ENCODE measurements at places on chromosomes 16 and 17.

DNA sequence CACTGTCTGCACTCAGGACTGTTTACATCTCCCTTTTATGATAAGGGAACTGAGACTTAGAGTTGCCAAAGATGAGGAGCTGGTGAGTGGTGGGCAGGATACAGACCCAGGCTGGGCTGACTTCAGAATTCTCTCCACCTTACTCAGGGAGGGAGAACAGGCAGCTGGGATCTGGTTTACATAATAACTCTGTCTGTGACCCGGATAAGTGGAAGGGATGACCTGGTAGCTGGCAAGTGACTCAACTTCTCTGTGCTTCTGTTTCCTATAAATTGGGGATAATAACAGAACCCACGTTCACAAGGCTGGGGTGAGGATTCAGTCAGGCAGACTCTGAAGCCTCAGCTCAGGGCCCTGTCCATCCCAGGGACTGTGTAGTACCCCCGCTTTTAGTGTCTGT, 2.6 kb downstream of the SNX20 start:
- no peak for DNase-seq

- no peak for DNase-seq
Measured at GRCh38 chr16:83917152-83918120, 18.5 kb downstream of the MLYCD start.

- DNase-seq = no peak
Measured at GRCh38 chr17:81234506-81234855, 4.4 kb downstream of the TEPSIN start.

DNA sequence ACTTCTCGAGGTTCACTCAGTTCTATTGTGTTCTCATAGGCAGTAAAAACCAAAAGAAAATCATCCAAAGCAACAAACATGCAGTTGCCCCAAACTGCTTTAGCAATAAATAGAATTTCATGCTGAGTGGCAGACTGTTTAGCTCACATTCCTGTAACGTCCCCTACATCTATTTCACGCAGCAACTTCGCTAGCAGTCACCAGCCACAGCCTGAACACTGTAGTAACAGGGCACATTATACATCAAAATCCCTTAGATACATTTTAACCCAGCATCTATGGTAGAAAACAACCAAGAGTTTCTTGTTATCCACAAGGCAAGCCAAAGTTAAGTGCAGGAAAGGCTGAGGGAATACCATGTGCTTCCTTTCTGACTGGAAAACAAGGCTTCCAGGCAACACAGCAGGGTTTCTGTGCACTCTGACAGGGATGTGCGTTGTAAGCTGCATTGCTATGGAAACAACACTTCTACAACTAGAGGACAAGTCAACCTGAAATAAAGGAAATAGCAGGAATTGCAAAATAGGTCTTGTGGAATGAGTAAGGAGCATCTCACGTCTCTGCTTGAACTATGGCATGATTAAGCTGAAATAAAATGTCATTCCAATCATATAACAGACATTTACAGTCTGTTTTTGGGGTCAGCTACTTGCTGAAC, 55.4 kb downstream of the CFDP1 start:
- peak; percentile 96 for DNase-seq

DNA sequence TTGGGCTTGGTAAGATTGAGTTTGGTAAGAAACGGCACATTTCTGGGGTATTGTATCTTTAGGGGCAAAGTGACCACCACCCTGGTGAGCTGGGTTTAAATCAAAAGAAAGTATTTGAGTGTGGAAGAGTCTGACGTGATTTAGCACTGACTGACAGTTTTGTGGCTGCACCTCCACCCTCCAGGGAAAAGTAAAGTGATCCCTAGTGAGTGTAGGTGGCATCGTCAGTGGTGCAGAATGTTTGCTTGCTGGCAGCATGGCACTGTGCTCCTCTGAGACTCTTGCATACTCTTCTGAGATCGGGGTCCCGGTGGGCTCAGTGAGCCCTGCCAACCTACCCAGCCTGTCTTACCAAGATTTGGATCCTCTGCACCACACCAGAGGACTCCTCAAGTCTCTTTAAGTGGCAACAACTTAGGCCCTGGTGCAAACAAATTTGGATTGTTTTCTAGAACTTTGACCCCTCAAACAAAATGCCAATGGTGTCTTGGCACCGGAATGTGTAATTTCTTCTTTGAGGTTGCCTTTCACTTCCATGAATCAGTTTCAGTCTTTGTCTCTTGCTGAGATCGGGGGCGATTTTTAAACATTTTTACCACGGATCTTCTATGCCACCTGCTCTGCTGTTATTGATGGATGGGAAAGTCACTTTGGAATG, 2.8 kb downstream of the PRKCB start:
- no peak for DNase-seq

GRCh38 chr17:32909787-32910369, 18.1 kb upstream of the TMEM98 start:
- peak; percentile 70 for DNase-seq

DNA sequence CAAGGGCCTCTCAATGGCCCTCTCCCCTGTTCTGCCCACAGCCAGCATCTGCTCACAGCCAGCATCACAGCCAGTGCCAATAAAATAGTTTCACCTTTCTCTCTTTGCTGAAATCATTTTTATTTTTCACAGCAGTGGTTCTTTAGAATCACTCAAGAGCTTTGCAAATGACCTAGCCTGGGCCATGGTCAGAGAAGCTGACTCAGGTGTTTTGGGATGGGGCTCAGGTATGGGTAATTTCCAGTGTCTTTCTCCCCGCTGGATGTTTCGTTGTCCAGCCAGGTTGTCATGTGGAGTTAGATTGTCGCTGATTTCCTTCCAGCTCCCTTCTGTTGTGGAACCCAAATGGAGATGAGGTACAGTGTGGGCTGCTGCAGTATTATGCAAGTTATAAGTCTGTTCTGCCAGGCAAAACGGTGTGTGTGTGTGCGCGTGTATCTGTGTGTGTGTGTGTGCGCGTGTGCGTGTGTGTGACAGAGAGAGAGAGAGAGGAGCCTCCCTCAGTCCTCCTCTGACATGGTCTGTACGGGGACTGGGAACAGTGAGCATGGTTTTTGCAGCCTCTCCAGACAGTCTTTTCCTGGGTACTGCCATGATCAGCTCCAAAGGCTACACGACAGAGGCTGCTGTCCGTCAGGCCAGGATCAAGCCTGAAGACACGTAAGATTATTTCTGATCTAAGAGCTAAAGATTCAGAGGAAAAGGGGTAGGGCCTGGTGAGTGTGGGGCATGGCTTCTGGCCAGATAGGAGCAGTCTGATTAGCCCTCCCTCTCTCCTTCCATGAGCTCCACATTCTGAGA, 1.4 kb upstream of the PMP22 start:
- no peak for DNase-seq

DNA sequence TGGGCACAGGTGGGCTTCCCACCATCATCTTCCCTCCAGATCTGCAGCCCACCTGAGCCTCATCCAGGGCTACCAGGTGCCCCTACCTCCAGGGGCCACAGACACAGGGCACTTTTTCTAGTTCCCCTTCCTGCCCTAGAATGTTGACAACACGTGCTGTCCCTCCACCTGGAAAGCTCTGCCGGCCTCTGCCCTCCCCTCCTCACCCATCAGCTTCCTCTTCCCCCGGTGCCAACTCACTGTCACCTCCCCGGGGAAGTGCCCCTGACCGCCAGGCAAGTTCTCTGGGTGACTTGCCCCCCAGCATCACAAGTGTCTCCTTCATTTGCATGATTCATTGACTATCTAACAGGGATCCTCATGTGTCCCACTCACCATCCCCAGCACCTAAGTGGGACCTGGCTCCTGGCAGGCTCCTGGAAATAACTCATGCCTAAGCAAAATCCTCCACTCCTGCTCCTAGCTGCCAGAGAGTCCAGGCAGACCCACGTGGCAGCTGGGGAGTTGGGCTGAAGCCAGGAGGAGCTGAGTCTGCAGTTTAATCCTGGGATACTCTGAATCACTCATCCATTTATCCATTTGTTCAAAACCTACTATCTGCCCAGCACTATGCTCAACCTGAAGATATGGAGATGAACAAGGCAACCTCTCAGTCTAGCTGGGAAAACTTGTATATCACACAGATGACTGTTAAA, 304.4 kb downstream of the FOXL1 start:
- DNase-seq = peak; percentile 80

GRCh38 chr16:24015923-24016322, 180.1 kb downstream of the PRKCB start:
- DNase-seq = no peak

- no peak for DNase-seq
Measured at GRCh38 chr16:51949282-51949681, 597.7 kb downstream of the TOX3 start.

DNA sequence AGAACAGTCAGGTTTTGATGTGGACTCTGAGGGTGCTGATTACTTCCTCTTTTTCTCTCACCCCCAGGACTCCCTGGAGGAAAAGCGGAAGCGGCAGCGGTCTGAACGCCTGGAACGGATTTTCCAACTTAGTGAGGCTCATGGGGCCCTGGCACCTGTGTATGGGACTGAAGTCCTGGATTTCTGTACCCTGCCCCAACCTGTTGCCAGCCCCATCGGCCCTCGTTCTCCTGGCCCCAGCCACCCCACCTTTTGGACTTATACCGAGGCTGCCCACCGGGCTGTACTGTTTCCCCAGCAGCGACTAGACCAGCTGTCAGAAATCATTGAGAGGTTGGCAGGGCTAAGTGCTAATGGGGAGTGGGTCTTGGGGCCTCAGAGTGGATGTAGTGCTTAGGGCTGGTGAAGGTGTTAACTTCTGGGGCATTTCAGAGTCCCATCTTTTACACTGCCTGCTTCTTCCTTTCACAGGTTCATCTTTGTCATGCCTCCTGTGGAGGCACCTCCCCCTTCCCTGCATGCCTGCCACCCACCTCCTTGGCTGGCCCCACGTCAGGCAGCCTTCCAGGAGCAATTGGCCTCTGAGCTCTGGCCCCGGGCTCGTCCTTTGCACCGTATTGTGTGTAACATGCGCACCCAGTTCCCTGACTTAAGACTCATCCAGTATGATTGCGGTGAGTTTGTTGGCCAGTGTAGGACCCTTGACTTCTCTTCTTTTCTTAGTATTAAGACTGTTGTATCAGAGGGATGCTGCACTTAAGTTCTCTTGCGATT, 19.1 kb upstream of the PHKG2 start:
- no peak for DNase-seq
